Esophagus squamous epithelium (tissue), 5 donors: ENCODE measurements at places on chromosomes 3 and 15.

GRCh38 chr3:187565701-187566100, 104.5 kb downstream of the SST start:
- DNase-seq, result no peak

DNA sequence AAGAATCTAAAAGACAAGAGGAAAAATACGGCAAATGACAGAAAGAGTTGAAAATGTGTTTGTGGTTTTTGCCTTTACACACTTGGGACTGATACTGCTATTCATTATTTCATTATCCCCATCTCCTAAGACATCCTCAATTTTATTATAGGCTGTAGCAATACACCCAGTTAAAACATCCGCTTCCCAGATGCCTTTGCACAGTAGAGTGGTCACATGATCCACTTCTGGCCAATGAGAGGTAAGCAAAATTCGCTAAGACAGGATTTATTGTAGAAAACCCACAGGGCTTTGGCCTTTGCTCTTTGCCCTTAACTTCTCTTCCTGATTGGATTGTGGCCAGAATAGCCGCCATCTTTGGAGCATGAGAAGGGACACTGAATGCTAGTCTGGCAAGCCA, 53.2 kb upstream of the BOC start:
- no peak for DNase-seq

- no peak for DNase-seq
Measured at GRCh38 chr15:61996056-61996635, 64.1 kb downstream of the VPS13C start.

GRCh38 chr3:160911411-160911810, 155.4 kb downstream of the PPM1L start:
- DNase-seq, result no peak

DNA sequence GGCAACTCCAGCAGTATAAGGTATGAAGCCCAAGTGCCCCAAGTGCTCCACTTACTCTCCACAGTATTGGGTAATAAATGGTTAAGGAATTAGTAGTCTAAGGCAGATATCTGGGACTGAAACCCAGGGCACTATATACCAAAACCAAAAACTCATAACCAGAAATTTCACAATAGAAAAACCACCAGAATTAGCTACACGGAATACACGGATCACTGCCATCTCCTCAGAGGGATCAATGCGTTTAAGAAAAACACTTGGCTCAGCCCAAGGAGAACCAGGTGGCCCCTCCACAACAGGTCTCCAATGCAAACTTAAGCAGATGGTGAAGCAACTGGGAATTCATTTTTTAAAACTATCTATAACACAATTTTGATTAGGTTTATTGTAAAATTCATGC, 83.6 kb downstream of the FAIM start:
- no peak for DNase-seq

- no peak for DNase-seq
Measured at GRCh38 chr3:189289251-189289650, 117.5 kb downstream of the TPRG1 start.

- no peak for DNase-seq
Measured at GRCh38 chr3:16482194-16482769, 31.2 kb downstream of the RFTN1 start.

- DNase-seq, result no peak
Measured at GRCh38 chr3:188133646-188134045, 20.3 kb upstream of the LPP start.

DNA sequence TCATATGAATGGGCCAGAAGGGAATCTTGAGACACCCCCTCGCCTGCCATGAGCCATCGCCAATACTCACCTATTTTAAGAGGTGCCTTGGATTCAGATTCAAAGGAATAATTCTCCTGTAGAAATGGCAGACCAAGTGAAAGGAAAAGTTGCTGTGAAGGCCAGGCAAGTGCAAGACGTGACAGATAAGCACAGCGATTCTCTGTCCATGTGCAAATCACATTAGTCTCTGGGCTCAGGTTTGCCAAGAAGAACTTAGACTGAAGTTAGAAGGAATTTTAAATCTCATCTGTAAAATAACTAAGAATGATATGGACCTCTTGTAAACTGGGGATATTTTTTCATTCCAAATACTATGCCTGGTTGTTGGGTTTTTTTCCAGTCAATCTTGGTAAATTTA, 173.6 kb downstream of the UACA start:
- DNase-seq, result no peak

GRCh38 chr3:9373465-9373864, 10.6 kb downstream of the THUMPD3 start:
- DNase-seq, result no peak

- no peak for DNase-seq
Measured at GRCh38 chr15:98617328-98617980, 30.9 kb upstream of the IGF1R start.

GRCh38 chr3:61894988-61895935, 333.9 kb downstream of the PTPRG start:
- no peak for DNase-seq

DNA sequence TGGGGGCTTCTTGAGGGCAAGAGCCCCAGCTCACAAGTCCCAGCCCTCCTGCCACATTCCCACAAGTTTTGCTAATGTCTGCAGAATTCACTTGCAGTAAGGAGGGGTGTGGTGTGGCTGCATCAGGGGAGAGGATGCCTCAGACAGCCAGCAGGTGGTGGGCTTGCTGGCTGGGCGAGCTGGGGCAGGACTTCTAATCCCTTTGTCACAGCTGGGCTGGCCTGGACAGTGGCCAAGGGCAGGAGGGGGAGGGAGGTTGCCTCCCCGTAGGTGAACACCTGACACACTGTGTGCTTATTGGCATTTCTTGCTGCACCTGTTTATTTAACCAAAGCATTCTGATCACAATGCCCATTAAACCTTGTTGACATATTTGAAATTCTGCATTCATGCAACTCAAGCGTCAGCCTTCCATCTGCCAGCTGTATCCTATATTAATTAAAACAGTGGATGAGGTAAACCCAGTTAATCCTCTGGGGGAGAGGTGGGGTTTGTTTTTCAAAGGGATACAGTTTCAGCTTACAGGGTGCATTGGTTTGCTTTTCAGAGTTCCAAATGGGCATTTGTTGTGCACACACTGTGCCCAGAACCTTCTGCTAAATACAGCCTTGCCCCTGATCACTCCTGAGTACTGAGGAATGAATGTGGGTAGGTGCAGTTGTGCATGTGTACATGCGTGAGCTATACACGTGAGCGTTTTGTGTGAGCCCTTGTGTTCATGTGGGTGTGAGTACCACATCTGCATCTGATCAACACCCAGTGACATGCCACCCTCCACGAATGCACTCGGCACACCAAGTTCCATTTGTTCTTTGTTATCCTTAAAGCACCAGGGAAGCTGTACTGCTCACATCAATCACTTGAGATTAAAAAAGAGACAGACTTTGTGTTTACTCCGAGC, 268.7 kb downstream of the XXYLT1 start:
- no peak for DNase-seq

- no peak for DNase-seq
Measured at GRCh38 chr3:180085122-180085710, 48.5 kb upstream of the PEX5L start.

DNA sequence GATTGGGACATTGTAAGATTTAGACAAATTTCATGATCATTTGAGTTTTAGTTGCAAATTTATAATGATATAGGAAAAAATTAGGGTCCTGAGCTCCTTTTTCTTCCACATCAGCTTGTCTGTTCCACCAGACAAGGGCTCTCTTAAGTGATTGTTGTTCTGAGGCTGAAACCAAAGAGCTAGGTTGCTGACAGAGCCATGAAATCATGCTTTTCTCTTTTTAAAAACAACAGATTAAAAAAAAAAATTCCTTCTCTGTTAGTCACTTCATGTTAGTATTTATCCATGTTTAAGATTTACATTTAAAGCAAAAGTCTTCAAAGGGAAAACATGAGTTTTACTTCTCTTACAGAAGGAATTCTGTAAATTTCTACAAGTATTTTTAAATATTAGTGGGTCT, 56.8 kb downstream of the ATP2C1 start:
- DNase-seq, result no peak

GRCh38 chr15:60591496-60592370, 112.8 kb upstream of the ICE2 start:
- no peak for DNase-seq

DNA sequence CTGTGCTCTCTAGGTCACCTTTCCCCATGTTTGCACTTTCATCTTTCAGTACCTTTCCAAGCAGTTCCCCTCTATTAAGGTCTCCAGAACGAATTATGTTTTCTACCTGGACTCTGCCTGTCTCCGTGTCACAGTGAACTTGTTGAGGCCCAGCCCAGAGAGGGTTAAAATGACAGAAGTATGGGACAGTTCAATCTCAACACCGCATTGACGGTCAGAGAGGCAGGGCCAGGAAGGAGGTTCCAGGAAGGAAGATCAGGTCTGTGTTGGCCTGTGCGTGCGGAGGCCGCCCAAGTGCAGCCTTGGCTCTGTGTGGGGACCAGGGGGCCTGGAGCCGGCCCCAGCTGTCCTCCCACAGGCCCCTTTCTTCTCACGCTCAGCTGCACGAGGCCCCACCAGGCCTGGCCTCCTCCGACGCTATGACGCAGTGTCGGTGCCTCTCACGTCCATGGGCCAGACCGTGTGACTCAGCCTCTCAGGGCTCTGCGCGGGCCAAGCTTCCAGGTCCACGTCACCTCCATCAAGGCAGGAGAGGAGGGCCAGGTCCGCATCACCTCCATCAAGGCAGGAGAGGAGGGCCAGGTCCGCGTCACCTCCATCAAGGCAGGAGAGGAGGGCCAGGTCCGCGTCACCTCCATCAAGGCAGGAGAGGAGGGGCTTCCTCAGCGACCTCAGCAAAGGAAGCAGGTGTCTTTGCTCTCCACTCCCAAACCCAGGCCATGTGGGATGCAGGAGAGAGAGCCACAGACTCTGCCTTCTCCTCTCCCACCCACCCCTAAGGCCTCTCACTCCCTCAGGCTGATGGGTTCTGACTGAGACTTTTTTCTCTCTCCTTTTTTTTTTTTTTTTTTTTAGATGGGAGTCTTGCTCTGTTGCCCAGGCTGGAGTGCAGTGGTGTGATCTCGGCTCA, 83.1 kb downstream of the CPN2 start:
- DNase-seq, result no peak
